ENCODE measurements at places on chromosomes 2 and 18.

DNA sequence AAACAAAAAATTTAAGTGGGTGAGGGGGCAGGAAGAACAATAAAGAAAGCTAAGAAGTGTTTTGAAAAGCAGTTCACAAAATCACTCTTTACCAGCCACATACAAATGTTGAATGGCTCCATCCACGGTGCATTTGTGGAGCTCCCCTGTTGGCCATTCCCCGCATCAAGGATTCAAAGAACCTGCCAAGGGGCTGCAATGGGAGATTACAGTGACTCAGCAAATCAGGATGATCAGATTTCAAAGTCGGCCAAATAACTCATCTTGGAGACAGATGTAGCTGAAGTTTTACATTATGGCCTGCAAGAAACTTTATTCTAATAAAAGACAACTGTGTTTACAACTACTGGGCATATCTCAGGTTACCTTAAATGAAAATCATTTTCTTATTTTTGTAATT, 26.9 kb downstream of the COL4A3 start:
- DNase-seq = no peak

DNA sequence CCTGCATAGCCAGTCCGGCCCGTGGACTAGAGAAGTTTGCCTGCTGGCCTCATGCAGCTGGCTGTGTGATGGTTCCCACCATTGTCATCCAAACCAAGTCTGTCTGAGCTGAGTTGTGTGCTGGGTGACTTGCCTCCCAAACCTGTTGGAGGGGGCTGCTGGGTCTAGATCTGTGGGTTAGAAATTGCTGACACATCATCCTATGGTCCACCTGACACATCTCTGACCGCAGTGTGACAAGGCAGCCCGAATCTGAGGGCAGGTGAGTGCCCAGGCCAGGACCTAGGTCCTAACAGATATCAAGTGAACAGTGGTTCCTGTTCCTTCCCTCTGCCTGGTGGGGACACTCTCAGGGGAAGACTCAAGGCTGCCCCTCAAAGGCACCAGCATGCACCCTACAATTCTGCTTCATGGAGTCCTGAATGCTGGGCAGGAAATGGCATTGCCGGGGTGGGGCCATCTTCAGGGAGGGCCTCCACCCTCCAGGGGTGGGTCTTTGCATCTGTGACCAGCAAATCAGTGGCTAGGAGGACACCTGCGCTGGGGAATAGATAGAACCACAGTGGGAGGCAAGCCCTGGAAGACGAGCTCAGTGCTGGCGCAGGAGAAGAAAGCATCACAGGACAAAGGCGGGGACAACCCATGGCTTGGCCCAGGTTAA, 117.9 kb upstream of the ID2 start:
- DNase-seq = no peak

DNA sequence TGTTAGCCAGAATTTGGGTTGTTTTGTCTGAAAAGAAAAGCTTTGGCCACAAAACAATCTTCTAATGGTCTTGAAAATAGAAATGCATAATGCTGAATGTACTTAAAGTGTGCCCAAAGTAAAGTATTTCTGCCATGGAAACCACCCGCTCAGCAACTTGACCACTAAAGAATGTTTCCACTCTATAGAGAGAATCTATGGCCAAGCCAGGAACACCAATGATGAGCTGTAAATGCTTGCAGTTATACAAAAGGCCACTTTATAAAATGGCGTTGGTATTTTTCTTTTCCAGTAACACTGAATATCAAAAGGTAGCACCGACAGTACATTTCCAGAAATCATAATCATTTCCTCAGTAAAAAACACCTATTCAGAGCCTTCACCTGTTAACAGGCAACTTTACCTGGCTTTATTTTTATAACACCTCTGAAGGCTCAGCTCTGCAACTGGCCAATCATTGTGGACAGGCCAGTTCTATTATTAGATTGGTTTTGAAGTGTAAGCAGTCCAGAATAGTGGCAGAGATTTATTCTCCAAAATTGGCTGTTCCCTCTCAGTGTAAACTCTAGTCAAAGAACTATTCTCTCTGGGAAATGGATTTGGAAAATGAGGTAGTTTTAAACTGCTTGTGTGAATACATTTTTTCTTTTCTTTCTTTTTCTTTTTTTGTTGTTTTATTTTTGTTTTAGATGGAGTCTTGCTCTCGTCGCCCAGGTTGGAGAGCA, 36.1 kb downstream of the SLC40A1 start:
- DNase-seq = no peak

DNA sequence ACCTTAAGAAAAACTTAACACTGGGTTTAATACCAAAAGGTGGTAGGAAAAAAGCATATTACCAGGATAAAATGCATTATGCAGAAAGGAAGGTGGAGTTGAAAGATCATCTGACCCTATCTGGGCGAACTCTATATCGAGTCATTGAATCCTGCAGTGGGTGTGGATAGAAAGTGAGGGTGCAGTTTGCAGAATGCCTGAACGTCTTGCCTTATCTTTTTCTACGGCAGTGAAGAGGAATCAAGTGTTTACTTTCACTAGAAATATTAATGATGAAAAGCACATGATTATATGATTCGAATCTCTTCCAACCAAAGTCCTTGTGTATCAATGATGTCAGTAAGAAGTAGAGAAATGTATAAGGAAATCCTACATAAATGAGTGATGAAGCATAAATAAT, 4.3 kb upstream of the CAVIN2 start:
- no peak for DNase-seq

GRCh38 chr18:29653671-29654215, 1388.8 kb downstream of the DSC3 start:
- DNase-seq = no peak

DNA sequence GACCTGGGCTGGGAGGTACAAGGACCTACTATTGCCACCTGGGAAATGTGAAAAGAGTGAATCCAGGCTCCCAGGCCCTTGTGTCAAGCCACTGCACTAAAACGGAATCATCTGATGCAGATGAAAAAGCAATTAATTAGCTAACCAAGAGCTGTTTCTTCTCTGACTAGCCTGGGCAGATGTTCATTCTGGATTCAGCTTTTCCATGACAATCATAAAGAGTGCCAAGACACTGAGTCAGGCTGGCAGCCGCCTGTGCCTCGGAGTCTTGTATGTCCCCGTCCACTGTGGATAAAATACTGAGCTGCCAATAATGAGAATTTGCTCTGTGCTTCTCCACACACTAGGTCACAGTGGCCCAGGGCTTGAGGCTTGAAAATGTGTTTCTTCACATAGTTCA, 21.7 kb upstream of the LCLAT1 start:
- DNase-seq = no peak

Measured in activated T-cell treated with anti-CD3 and anti-CD28 coated beads for 24 hours (primary cell).